ENCODE measurements at places on chromosomes 6 and 20.

- no peak for DNase-seq
Measured at GRCh38 chr6:29710281-29710941, 12.8 kb upstream of the HLA-F start.

DNA sequence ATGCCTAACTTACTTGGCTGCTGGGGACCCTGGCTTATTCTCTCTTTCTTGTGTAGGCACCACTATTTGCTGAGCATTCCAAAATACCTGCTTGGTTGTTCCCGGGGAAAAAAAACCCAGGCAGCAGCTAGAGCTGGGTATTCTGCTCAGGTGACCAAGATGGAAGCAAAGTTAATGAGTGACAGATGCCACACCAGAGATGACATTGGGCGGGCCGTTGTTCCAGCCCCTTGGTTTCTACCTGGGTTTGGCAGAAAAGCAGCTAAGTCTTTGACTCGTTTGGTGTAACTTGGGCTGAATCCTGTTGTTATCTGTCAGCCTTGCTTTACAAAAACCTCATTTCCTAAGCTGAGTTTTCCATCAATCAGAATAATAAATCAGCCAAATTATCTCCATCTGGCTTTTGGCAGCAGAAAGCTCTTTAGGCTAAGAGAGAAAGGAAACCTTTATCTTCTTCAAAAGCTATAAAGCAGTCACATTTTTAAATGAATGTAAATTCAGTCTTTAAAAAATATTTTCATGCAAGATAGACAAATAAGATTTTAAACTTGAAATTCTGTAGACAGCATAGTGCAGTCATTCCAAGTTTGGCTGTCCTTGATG lies 202.0 kb upstream of the GMDS start:
- DNase-seq = no peak

- DNase-seq = no peak
Measured at GRCh38 chr6:57069920-57070331, 20.1 kb upstream of the ZNF451 start.

DNA sequence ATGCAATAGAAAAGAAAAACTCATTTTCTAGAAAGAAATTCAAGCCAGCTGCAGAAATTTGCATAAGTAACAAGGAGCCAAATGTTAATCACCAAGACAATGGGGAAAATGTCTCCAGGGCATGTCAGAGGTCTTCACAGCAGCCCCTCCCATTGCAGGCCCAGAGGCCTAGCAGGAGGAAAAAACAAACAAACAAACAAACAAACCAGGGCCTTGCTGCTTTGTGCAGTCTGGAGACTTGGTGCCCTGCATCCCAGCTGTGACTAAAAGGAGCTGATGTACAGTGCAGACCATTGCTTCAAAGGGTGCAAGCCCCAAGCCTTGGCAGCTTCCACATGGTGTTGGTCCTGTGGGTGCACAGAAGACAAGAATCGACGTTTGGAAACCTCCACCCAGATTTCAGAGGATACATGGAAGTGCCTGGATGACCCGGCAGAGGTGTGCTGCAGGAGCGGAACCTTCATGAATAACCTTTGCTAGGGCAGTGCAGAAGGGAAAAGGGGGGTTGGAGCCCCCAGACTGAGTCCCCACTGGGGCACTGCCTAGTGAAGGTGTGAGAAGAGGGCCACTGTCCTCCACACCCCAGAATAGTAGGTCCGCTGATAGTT lies 110.9 kb upstream of the AKAP12 start:
- DNase-seq = no peak

GRCh38 chr6:36980876-36981619 lies 4.9 kb downstream of the MTCH1 start:
- no peak for DNase-seq

DNA sequence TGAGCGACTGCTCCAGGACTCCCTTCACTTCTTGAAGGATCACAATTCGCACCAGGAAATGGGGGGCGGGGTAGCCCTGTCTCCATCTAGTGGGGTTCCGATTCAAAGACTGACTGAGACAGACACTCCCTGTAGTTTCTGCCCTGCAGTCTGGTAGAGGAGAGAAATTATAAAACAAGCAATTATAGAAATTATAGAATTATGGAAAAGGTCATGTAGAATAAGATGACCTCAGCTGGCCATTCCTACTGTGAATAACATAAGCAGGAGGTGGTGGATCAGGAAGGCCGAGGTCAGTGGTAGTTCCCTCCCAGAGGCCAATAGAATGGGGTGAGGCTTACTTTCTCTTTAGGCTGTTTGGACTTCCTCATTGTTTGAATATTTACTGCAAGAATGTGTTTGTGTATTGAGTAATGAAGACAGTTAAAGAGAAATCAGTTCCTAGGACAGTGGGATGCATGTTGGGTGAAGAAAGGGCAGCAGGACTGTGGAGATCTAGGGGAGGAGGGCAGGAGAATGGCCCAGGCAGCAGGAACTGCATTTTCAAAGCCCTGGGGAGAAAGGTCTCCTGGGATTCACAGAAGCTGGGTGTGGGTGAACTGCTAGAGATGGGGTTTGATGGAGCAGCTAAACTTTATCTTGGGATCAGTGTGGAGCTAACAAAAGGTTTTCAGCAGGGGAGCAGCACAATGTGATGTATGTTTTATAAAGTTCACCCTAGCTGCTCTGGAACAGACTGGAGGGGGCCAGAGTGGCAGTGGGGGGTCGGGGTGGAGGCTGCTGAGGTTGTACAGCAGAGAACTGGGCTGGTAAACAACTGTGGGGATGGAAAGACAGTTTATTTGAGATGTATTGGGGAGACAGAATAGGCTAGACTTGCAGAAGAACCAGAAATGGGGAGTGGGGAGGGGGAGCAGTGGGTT lies 2.1 kb downstream of the ZNF341 start:
- DNase-seq = no peak

DNA sequence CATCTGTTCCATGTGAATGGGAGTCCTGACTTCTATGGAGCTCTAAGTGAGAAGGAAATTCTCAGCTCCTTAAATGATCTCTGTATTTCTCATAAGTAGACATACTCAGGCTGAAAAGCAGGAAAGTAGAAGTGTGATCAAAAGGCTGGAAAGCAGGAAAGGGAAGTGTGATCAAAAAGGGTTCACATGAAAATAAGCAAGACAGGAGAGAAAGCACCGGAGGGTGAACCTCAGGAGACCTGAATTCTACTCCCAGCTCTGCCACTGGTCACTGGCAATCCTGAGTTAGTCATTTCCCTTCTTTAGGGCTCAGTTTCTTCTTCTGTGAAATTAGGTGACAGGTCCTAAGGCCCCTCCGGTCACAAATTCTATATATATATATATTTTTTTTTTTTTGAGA lies 55.5 kb upstream of the TRERF1 start:
- no peak for DNase-seq

DNA sequence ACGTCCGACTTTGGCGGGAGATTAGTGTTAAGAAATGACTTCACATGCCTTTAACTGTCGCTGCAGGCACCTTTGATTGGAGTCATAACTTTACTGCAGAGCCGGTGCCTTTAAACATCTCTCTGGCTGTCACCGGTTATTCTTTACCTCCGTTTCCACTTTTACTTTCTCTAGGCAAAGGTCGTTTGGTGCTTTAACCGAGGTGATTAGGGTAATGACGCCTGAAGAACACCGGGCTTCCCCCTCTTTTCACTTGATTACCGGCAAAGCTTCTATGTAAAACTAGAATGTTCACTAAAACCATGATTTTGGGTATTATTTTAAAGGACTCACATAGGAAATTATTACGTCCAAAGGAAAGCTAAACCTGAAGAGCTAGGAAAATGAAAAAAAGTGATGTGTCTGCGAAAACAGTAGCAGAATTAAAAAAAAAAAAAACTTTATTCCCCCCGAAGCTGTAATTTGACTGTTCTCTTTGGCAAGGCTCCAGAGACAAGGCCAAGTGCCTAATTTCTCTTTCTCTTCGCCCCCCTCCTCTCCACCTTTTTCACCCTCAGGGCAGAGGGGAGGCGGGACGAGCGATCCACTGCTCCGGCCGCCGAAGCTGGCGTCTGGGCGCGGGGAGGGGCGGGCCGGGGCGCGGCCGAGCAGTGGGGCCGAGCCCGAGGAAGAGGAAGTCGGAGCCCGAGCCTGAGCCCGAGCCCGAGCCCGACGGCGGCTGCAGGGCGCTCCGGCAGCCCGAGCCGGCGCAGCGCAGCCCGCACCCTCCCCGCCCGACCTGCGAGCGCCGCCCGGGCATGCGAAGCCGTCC lies at the start of gene PLEKHG1:
TSS of gene PLEKHG1 (plus strand) at position 687 of the 811 bp plus-strand sequence. CDS start 133,797 bp downstream, outside the sequence.
- peak; percentile 38 for DNase-seq

- DNase-seq = no peak
Measured at GRCh38 chr6:111662794-111663593, 57.3 kb upstream of the TRAF3IP2 start.

DNA sequence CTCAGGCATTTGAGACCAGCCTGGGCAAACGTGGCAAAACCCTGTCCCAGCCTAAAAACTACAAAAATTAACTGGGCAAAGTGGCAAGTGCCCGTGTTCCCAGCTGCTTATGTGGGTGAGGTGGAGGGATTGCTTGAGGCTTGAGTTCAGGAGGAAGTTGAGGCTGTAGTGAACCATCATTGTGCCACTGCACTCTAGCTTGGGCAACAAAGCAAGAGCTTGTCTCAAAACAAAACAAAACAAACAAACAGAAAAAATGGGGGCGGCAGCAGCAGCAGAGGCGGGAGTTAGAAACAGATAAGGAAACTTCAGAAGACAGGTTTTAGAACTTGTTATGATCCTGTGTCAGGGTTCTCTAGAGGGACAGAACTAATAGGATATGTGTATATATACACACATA lies 49.0 kb downstream of the SCAF8 start:
- DNase-seq = no peak

GRCh38 chr6:14559746-14560536 lies 442.4 kb downstream of the CD83 start:
- DNase-seq = no peak

DNA sequence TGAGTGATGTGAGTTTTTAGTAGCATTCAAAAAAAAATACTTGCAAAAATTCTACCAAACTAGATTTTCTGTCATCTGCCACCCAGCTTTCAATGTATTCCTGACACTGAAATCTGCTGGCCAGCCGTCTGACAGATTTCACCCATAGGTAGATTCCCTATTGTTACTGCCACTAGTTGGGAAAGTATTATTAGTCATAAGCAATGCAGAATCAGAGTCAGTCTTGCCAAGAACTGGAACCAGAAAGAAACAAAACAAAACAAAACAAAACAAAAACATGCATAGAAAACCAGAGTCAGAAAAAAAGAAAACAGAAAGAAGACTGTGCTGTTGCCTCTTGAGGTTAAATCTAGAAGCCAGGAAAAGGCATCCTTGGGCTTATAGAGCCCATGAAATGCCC lies 293.1 kb upstream of the KCNQ5 start:
- no peak for DNase-seq

GRCh38 chr6:8736156-8736895 lies 301.0 kb upstream of the SLC35B3 start:
- no peak for DNase-seq

DNA sequence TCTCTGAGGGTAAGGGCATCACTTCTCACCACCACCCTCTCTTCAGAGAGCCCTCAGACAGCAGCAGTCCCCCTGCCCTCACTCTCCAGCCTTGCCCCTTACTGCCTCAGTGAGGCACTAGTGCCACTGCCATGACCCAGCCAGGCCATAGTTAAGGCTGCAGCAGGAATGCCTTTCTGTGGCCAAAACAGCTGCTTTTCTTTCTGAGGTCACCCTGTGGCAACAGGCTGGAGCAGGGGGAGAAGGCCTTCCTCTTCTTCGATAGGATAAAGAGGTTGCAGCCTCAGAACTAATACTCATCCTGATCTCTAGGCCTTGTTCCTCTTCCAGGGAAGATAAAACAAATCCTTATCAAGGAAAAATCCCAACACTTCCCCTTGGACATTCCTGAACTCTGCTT lies 56.8 kb upstream of the ECI2 start:
- no peak for DNase-seq

DNA sequence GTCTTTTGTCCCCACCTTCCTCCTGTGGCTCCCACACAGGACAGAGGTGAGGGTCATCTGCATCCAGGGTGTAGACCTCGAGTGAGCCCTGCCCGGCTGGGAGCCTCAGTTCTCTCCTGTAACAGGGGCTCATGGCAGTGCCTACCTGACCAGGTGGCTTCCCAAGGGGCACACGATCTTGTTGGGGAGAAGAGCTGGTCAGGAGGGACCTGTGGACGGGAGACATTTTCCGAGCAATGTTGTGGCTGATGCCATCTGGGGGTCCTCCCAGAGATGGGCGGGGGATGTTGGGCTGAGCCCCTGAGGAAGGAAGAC lies 51.9 kb downstream of the CEBPB start:
- no peak for DNase-seq

GRCh38 chr6:143426026-143426425 lies 24.5 kb downstream of the ADAT2 start:
- no peak for DNase-seq

GRCh38 chr20:19780261-19780660 lies 22.2 kb downstream of the RIN2 start:
- DNase-seq = no peak

DNA sequence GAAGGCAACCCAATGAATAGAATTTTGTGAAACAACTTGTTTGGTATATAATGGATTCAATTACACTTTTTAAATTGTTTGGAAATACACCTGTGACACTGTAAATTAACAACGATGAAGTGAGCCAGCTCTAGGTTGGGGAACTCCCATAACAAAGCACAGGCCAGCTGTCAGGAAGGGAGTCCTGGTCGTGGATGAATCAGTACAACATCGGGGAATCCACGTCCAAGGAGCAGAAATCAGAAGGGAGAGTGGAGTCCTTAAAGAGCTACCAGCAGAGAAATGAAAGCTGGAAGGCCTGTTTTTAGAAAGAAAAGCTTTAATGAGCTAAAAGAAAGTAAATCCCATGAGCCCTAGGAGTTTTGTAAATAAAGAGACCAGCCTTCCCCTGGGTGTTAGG lies 223.1 kb upstream of the SLC35B3 start:
- DNase-seq = no peak

DNA sequence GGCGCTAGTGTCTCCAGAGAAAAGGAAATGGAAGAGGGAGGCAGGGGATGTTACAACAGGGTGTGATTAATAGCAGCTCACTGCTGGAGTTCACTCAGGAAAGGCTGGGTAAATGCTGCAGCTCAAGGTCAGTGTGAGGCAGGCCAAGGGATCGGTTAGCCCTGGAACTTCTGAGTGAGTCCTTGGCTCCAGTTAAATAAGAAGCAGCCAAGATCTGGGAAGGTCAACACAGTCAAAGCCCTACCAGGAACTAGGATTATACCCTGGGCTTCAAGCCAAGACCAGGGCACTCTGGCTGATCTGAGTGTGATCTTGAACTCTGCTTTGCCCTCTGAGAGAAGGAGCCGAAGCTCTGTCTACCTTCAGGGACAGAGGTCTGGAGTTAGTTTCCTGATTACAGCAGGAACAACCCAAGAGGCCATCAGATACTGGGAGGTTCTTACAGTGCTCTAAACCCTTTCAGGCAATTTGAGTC lies 44.3 kb downstream of the TPD52L1 start:
- DNase-seq = no peak

DNA sequence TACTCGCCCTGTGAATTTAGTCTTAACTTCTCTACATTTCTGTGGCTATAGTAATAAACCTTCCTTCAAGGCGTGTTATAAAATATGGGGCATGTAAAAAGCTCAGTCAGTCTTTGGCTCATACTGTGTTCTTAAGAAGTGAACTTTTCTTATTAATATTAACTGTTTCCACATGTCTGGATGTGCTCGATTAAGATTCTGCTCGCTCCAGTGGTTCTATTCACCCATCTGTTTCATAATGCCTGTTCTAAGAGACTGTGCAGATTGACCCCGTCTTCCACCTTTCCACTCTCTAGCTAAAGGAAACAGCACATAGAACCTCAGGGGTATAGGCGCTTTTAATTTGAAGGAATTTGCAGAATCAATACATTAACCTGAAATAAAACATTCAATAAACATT lies 99.9 kb downstream of the L3MBTL3 start:
- DNase-seq = no peak

- DNase-seq = no peak
Measured at GRCh38 chr6:122580737-122581136, 29.5 kb upstream of the PKIB start.

- DNase-seq = no peak
Measured at GRCh38 chr6:4359108-4359730, 223.8 kb upstream of the ECI2 start.

All from T-helper 9 cell (primary cell).